Activated naive CD4-positive, alpha-beta T cell (primary cell): ENCODE measurements at places on chromosomes 5 and 9.

- DNase-seq: no peak
Measured at GRCh38 chr9:105841562-105841961, 147.2 kb downstream of the TMEM38B start.

GRCh38 chr9:71524516-71524915, 243.8 kb downstream of the CEMIP2 start:
- no peak for DNase-seq

DNA sequence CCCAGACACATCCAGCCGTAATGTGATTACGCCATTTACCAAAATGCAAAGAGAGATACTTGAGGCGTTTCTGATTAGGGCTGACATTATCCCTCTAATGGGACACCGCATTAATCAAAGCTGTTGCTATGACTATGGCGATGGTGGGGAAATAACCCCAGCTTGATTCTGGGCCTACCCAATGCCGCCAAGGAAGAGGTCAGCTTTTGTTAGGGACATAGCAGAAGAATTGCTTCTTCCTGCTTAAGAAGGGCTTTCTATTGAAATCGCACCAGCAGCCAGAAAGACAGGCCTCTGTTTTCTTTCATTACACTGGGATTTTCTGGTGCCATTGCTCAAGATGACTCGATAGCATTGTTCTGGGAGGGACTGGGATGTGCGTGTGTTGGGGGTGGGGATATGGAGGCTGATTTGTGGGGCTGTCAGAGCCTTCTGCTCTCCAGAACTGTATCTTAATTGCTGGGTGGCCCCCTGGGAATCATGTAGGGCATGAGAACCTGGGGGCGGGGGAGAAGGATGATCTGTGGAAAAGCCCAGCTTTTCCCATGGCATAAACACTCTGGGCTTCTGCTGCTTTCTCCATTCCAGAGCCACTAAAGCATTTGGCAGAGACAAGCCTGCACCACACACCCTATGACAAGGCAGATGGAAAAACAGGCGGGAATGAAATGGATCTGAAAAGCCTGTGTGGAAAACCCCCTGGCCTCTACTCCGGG, 106.5 kb upstream of the RAD23B start:
- no peak for DNase-seq

- peak; percentile 39 for DNase-seq
Measured at GRCh38 chr9:136122425-136123383, 4.0 kb upstream of the TMEM250 start.

DNA sequence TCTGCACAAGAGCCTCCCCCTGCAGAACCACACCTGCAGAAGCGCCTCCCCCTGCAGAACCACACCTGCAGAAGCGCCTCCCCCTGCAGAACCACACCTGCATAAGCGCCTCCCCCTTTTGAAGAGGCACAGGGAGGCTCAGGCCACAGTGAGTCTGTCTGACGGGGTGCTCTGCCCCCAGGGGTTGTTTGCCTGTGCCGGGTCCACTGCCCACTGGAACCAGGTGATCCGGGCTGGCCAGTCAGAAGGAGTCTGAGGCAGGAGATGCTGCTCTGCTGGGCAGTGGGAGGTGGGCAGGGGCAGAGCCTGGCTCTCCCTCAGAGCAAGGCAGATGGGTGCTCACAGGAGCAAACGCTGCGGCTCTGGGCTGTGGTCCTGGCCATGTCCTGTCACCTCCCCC, 60.8 kb upstream of the RNU6ATAC start:
- DNase-seq: no peak

DNA sequence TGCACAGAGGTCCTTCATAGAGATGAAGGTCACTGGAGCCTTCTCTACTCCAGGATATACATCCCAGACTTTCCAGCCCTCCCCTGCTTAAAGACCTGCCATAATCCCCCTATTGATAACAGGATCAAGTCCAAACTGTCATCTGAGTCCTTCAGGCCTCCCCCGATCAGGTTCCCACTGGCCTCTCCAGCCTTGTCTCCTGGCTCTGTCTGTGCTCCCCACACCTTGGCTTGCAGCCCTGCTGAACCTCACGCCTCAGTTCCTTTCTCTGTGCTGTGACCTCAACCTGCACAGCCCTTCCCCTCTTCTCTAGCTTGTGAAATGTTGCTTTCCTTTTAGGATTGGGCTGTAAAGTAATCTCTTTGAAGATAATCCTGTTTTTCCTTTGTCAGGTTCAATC, 2.5 kb upstream of the HRH2 start:
- DNase-seq: no peak

- DNase-seq: no peak
Measured at GRCh38 chr9:106691627-106692026, 171.3 kb upstream of the ZNF462 start.

DNA sequence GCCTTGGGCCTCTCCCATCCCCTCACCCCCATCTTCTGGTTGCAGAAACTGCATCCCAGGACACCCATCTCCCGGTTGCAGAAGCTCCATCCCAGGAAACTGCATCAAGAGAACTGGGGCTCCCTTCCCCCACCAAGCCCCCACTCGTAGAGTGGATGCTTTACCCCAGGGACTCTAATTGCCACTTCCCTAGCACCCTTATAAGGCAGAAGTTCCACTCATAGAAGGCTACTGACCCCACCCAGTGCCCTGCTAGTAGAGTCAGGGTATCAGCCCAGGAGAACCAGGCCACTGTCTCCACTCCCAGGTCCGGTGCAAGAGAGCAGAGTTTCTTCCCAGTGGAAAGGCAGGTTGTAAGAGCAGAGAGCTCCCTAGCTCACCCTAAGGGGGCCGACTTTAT, 12.2 kb upstream of the SYK start:
- no peak for DNase-seq

- no peak for DNase-seq
Measured at GRCh38 chr9:37921546-37922300, 17.8 kb upstream of the SLC25A51 start.

DNA sequence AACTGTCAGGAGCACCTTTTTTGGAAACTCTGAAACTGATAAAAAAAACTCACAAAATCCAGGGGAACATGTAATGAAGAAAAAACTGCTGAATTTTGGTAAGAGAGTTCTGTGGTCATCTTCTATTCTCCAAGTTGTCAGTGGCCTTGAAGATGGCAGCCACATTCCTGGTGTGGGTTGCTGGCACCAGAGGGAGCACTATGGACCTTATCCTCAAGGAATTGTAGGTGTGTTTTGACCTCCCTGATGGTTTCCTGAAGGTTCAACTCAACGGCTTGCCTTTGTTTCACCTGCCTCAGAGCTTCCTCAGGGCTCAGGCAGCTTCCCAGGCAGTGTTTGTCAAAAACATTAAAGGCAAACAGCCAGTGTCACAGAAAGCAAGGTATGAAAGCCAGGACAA, 2.2 kb upstream of the SLC38A9 start:
- no peak for DNase-seq

GRCh38 chr9:110579034-110579861, at the start of gene SVEP1:
TSS of gene SVEP1 (minus strand) at chr9:110579741. CDS start at chr9:110579543, 198 bp downstream.
- no peak for DNase-seq

GRCh38 chr9:36486933-36487481, 85.7 kb upstream of the MELK start:
- peak; percentile 36 for DNase-seq

- DNase-seq: no peak
Measured at GRCh38 chr5:135211083-135211790, 177.2 kb upstream of the PITX1 start.
